MV-4-11 (cell line): ENCODE measurements at places on chromosomes 1 and 21.

DNA sequence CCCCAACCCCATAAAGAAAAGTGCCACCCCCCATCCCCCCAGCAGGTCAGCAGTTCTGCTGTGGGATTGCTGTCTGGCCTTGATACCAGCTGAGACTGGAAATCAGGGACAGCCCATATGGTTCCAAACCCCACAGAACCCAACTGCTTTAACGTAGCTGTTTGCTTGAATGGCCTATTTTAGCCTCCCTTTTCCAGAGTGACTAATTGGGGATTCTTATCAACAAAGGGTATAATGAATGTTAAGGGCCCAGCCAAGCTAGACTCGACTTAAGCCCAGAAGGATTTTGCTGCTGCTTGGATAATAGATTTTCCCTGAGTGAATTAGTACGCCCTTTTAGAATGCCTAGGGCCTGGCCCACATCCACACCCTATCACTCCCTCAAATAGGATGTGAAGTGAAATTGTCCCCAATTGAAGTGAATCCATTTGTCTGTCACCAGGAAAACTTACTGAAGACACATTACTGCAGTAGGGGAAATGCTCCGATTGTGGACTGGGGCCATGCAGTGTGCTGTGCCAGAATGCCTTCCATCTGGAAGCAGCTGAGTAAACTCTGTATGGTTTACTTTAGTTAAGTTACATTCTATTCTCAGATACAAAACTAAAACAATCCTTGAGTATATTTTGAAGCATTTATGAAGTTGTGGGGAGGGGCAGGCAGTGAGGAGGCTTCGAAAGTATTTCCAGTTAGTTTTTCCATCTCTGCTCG lies 156.9 kb downstream of the DHRS3 start:
- no peak for DNase-seq

- no peak for DNase-seq
Observed at GRCh38 chr1:168719306-168720111, 9.5 kb downstream of the DPT start.

- no peak for DNase-seq
Observed at GRCh38 chr1:43331688-43332087, 5.9 kb upstream of the MPL start.

GRCh38 chr1:156766298-156767100 lies 836 bp upstream of the PRCC start:
- DNase-seq, result no peak

- peak; percentile 45 for DNase-seq
Observed at GRCh38 chr1:246724016-246724730, at the start of gene SCCPDH. TSS of gene SCCPDH (plus strand) at chr1:246724409. CDS start at chr1:246724423, 14 bp downstream.

- no peak for DNase-seq
Observed at GRCh38 chr1:26375081-26375480, 2.5 kb upstream of the ZNF683 start.

GRCh38 chr1:29011775-29012174 lies 97.4 kb downstream of the EPB41 start:
- DNase-seq, result no peak

GRCh38 chr1:234550341-234551031 lies 59.5 kb downstream of the IRF2BP2 start:
- no peak for DNase-seq

DNA sequence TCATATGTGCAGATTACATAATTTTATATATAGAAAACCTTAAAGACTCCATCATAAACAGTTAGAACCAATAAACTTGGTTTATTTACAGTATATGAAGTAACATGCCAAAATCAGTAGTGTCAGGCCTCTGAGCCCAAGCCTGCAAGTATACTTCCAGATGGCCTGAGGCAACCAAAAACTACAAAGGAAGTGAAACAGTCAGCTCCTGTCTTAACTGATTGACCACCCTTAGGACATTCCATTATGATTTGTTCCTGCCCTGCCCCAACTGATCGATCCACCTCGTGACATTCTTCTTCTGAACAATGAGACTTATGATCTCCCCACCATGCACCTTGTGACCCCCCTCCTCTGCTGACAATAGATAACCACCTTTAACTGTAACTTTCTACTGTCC lies 630.3 kb downstream of the AMY1C start:
- peak; percentile 83 for DNase-seq

DNA sequence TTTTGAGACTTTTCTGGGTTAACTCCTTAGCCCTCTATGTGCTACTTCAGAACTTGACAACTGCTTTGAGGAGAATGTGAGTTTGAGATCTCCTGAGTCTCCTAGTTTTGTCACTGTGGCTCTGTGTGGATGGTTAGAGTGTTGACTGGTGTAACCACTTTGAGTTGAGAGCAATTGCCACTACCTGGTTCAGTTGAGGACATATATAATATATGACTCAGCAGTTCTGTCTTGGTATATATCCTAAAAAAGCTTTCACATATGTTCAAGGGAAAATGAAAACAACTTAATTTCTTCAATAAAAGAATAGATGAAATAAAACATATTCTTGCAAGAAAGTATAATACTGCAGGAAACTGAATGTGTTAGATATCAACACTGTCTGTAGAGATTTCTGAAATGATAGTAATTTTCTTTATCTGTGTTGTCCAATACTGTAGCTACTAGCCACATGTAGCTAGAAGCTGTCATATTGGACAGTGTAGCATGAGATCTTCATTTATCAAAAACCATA lies 96.7 kb upstream of the QSOX1 start:
- DNase-seq, result no peak

DNA sequence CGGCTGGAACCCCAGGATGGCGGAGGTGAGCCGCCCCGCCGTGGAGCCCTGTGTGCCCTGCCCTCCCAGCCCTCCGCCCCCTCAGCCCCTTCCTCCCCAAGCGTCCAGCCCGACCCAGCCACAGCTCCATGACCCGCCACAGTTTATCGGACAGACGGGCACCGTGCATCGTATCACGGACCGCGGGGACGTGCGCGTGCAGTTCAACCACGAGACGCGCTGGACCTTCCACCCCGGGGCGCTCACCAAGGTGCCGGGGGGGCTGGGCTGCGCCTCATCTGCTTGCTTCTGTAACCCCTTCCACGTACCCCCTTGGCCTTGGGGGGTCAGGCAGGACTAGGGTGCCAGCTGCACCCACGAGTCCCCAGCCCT lies 6.6 kb upstream of the MMP23B start:
- DNase-seq, result no peak
